HEK293T (cell line): ENCODE measurements at places on chromosomes 5 and 9.

GRCh38 chr5:86869268-86869667 is 251.5 kb downstream of the COX7C start:
- DNase-seq = no peak

DNA sequence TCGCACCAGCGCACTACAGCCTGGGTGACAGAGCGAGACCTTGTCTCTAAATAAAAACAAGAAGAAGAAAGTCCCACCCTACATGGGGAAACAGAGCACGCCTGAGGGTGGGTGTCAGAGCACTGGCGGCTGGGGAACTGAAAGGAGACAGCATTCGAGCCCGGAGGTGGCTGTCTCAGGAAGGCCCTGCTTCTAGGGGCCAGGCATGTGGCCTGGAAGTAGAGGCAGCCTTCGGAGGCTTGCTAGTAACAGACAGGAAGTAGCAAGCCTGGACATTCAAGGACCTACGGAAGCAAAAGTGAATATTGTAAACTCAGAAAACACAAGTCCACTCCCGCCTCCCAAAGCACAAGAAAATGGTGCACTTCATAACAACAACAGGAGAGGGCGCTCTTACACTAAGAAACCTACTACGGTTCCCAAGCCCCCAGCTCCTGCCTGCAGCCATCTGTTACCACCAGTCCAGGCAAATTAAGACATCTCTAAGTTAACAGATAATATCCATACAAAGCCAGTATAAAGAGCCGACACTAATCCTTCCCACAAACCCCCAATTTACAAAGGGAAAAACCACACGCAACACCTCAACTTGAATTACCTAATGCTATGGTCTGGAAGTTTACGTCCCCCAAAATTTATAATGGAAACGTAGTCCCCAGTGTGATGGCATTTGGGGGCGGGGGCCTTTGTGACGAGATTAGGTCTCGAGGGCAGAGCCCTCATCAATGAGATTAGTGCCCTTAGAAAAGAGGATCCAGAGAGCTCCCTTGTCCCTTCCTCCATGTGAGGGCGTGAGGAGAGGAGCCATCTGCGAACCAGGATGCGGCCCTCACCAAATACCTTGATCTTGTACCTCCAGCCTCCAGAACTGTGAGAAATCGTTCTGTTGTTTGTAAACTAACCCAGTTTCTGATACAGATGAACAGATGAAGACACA is 7.7 kb downstream of the RASGEF1C start:
- peak; percentile 73 for DNase-seq

DNA sequence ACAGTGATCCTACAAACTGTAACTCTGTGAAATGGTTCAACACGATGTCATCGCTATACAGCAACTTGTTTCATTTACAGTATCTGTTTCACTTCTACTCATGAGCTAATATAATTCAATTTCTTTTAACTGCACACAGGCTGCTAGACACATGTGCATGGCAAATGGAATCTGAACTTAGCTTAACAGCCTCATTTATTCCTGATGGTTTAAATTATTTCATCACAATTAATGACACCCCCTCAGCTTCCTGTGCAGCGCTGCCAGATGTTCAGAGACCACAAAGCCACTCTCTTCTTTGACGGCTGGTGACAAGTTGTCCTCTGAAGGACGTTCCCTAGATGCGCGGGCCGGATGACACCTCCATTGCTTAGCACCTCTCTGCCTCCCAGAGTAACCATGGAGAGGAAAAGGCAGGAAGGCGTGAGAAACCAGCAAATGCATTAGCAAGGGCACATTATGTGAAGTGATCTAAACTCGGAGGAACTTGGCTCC is 191.1 kb downstream of the BNC2 start:
- no peak for DNase-seq

- no peak for DNase-seq
Measured at GRCh38 chr5:120504057-120504456, 40.0 kb downstream of the PRR16 start.

- no peak for DNase-seq
Measured at GRCh38 chr5:20611620-20612019, 623.6 kb upstream of the CDH18 start.

DNA sequence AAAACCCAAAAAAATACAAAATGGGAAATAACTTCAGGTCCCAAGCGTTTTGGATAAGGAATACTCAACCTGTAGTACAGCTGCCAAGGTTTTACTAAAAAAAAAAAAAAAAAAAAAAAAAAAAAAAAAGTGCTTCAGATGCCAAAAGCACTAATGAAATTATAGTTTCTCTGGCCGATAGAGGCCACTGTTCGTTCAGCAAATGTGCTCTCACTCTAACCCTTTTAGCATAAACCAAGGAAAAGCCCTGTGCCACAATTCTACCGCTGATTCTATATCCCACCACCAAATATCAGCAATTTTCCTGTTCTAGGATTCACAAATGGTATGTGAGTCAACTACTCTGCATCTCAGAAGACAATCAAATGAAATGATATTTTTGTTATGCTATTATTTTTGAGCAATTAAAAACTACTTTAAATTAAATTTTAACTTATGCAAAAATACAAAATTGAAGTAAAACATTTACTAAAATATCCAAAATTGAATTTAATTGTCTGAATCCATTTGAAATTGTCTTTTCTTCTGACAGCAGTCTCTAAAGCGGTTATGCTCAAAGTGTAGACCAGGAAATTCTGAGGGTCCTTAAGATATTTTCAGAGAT is 79.8 kb downstream of the RICTOR start:
- peak; percentile 54 for DNase-seq

DNA sequence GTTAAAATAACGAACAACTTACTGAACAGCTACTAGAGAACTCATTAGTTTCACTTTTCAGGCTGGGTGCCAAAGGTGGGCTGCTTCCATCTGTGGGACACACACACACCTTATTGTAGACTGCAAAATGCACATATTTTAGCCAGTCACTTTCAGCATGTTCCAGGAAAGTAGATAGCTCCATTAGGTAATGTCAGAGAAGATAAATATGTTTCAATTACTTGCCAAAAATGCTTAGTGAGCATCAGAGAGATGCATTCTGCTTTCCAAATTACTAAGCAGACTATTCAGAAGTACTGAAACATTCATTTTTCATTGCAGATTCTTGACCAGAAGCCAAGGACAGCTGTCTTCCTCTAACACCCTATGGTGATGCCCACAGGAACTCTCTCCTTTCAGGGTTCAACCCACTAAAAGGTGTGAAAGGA is 56.2 kb upstream of the APC start:
- no peak for DNase-seq

DNA sequence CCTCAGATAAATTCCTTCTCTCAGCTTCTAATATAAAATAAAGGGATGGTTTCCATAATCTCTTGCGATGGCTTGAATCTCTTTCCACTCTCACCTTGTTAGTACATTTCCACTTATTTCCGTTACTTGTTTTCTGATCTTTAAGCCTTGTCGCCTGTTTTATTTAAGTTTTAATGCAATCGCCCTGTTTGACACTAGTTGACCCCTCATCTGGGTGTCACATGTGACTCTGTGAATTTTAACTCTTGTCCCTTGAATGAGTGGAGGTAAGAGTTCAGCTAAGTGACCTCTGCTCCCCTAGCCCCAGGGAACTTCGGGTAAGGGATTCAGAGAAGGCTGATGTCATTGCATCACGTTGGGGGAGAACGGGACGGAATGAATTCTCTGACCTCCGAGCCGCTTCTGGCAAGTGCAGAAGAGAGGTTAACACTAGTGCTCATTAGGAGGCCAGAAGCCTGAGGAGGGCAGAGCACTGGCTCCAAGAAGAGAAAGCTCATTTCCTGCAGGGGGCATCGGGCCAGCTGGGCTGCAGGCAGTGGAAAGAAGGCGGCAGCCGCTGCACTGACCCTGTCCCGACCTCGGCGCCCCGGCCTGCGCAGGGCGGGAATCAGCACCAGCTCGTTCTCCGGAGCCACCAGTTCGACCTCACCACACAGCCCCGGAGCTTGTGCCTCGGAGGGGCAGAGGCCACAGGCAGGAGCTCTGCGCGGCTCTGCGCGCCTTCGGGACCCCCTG is 569 bp downstream of the HINT2 start:
- peak; percentile 53 for DNase-seq

DNA sequence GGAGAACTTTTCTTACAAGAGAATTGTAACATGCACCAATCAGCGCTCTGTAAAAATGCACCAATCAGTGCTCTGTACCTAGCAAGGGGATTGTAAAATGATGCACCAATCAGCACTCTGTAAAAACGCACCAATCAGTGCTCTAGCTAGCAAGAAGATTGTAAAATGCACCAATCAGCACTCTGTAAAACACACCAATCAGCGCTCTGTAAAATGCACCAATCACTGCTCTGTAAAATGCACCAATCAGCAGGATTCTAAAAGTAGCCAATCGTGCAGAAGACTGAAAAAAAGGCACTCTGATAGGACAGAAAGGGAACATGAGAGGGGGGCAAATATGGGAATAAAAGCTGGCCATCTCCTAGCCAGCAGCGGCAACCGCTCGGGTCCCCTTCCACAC is 233.2 kb downstream of the ROR2 start:
- no peak for DNase-seq

- no peak for DNase-seq
Measured at GRCh38 chr9:127308652-127309434, 44.3 kb downstream of the GARNL3 start.
